ENCODE measurements at places on chromosomes 2 and 18.

- no peak for DNase-seq
Observed at GRCh38 chr2:240949791-240950705, 43.9 kb downstream of the CROCC2 start.

DNA sequence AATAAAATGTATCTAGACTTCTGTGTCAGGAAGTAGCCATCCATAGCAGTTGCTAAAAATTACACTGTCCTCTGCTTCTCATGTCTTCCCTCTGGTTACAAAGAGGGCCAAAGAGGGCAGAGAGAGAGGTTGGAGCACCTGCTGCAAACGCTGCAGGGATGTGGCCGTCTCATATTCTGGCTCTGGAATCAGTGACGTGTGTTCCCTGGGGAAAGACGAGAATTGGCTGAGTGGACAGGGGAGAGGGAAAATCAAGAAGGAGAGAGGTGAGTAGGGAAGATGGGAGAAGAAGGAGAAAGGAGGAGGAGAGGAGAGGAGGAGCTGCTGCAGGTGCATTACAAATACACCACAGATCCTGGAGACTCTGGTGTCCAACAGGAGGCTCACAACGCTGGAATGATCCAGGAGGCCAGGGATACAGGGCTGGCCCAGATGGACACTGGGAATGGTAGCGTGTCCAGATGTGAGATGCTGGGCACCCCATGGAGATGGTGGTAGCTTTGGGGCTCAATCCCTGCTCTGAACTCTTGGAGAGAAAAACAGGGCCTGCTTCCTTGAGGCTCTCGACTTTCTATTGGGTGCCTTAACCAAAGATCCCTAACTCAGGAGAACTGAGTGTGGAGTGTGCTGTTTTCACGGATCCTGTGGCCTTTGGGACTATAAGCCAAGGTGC is 118.4 kb upstream of the PXDN start:
- no peak for DNase-seq

DNA sequence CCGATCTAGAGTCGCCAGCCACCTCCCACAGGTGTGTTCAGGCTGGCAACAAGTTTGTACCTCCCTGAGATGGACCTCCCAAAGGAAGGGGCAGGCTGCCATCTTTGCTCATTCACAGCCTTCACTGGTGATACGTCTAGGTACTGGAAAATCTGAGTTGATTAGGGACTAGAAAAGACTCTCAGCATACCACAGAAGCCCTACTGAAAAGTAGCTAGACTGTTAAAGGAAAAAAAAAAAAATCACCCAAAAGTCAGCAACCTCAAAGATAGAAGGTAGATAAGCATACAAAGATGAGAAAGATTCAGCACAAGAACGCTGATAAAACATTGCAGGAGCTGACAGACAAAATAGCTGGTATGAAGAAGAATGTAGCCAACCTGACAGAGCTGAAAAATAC is 128.6 kb upstream of the WDR75 start:
- no peak for DNase-seq

- no peak for DNase-seq
Observed at GRCh38 chr2:29186817-29187216, 71.6 kb downstream of the CLIP4 start.

DNA sequence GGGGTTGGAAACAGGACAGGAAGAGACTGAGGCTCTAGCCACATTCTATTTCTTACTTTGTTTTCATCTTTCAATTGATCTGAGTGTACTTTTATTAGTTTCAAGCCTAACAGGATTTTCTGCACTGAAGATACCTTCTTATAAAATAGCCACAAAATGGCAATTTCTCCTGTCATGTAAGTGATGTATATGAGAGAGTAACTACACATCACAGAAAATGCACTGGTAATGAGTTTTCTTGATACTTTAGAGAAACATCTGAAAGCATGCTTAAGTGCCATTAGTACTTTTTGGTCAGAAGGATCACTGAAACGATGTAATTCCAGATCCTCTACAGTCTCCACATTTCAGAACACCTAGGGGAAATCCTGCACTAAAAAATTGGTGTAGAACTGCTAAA is 104.8 kb downstream of the CABYR start:
- no peak for DNase-seq

- DNase-seq, result no peak
Observed at GRCh38 chr2:211351987-211352386, 795.6 kb downstream of the CPS1 start.

- DNase-seq, result no peak
Observed at GRCh38 chr2:172297950-172298349, 129.4 kb upstream of the ITGA6 start.

- DNase-seq, result no peak
Observed at GRCh38 chr2:1886405-1886992, 142.2 kb upstream of the PXDN start.

DNA sequence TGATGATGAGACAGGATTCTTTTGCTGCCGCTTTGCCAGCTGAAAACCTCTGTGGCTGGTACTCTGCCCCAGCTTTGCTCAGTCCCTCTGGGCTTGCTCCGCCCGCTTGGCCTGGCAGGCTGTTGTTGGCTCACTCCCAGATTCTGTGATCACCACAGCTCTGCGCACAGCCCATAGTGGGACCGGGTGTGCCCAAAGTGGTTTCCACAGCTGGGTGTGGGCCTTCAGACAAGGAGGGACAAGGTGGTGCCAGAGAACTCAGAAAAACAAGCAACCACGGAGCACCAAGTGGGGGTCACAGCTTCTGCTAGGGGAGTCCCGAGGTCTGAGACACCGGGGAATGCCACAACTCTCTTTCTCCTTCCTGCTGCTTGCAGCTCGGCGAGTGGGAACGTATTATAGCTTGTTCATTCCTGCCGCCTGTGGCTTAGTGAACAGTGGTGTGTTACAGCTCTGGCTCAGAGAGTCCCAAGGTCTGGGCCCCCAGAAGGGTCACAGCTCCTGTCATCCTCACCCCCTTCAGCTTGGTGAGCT is 9.2 kb upstream of the KYNU start:
- no peak for DNase-seq

DNA sequence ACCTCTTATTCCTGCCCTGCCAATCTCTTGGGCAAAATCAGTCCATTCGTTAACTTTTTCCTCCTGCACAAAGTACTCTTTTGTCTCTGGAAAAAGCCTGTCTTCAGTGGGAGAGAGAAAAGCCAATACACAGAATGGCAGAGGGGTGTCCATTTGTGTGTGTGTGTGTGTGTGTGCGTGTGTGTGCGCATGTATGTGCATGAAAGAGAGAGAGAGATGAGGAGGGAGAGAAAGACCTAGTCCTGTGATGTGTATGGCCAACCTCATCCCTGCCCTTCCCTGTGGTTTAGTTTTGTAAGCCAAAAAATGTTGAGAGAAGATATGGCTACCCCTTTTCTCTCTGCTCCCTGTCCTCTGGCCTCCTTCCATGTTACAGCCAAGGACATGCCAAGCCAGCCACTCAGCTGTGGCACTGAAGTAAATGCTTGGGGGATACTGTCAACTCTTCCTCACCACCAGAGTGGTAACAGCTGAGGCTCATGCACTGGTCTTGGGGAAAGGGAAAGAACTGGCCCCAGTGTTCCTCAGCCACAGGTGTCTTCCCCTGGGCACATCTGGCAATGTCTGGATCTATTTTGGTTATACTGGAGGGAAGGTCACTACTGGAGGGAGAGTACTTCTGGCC is 10.6 kb downstream of the SLC4A5 start:
- DNase-seq, result no peak

DNA sequence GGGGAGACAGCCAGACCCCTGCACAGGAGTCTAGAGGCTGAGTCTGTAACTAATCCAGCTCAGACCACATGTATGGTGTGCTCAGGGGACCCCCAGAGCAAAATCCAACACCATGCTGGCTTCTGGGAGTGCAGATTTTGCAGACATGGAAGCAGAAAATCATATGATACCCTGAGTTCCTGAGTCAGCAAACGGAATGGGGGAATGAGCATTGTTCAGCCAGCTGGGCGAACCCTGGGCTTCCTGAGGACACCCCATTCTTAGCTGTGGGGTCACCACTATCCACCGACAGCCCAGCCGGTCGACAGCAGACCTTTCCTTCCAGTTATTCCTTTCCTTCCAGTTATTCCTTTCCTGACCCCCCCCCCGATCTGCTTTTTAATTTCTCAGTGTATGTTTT is 322.9 kb downstream of the GBX2 start:
- no peak for DNase-seq

- DNase-seq, result no peak
Observed at GRCh38 chr2:203126996-203127395, 111.8 kb upstream of the CYP20A1 start.

DNA sequence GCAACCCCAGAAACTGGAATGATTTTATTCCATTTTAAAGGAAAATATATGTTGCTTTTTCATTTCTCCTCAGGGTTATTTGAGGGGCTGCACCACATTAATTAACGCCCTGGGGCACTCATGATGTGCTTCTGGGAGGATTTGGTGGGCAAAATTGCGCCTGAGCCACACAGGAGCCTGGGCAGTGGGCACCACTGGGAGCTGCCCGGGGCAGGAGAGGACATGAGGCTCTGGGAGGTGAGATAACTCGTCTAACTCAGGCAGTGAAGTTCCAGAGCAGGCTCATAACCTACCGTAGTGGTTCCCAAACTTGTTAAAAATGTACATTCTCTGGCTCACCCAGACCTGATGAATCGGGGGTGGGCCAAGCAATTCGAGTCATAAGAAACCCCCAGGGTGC is 68.3 kb downstream of the EDAR start:
- DNase-seq, result no peak

GRCh38 chr18:13745696-13746095 is 19.2 kb downstream of the RNMT start:
- DNase-seq, result no peak

DNA sequence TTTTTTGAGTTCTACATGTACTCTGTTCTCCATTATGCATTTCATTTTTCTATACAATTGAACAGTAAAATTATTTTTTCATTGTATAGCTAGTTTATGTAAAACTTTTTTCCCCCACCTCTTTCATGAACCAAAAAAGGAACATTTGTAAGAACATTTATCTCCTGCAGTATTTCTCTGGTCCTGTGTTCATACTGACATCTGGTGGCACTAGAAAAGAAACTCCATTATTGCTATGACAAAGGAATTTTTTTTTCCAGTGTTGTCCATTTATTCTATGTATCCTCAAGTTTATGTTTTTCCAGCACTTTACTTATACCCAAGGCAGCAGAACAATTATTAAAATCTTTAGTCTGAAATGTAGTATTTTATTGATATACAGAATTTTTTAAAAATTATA is 27.4 kb upstream of the CHAC2 start:
- no peak for DNase-seq

- DNase-seq, result no peak
Observed at GRCh38 chr2:17353263-17353662, 165.0 kb downstream of the RAD51AP2 start.

- no peak for DNase-seq
Observed at GRCh38 chr2:6968319-6969100, 51.3 kb downstream of the RNF144A start.

GRCh38 chr2:33583194-33583938 is 15.7 kb downstream of the FAM98A start:
- no peak for DNase-seq

- no peak for DNase-seq
Observed at GRCh38 chr18:43139288-43139946, 23.9 kb upstream of the RIT2 start.

DNA sequence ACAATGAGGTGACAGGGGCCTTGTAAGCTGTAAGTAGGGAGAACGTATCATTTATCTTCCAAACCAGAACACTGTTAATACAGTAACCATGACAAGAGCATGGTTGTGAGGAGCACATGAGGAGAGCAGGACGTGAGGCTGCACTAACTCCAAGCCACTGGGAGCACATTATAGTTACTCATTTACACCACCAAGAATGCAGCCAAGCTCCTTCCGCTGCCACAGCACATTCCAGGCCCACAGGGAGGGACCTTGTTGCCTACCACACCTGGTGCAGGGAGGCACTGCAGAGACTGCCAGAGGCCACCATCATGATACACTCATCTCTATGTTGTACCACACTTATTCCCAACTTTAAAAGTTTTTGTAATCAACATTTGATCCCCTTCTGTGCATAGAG is 13.5 kb upstream of the SFXN5 start:
- DNase-seq, result no peak

DNA sequence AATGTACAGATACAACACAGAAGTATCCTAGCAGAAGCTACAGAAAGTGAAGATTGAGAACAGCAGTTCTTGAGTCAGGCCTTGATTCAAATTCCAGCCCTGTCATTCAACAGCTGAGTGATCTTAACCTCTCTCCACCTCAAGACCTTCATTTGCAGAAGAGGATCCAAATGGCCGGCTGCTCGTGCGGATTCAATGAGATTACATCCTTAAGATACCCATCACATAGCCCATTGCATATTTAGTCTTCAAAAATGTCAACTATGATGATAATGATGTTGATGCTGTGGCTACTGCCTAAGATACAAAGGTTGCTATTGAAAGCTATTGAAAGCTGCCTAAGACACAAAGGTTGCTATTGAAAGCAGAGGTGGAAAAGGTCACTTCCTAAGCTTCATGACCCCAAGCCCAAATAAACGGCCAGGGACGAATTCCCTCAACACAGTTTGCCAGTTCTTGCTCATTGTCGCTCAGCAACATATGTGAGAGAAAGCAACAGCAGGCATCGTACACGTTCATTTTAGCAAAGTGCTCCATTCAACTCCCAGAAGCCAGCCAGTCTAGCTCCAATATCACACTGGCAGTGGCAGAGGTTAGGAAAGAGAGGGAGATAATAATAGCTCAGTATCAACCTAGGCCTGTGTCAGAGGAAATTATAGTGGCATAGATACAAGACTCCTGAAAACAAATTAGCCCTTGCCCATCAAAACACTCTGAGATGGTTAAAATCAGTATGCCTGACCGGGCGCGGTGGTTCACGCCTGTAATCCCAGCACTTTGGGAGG is 36.1 kb downstream of the MRPL35 start:
- no peak for DNase-seq

DNA sequence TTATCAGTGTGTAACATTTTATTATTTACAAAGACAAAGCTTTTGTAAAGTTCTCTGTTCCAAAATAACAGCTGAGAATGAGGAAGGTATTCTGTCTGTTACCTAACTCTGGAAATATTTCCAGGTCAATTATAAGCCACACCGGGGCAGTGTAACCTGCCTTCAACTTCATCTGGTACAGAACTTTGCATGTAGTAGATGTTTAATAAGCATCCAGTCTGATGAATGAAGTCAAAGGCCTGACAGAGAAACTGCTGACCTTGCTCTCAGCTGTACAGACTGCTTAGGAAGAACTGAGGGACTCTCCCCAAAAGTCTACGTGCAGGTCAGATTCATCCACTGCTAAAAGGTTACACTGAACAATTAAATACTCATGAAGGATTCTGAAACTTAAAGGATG is 43.3 kb downstream of the WDFY1 start:
- DNase-seq, result no peak

- no peak for DNase-seq
Observed at GRCh38 chr2:213429516-213429915, 145.3 kb downstream of the SPAG16 start.

- no peak for DNase-seq
Observed at GRCh38 chr2:1420746-1421480, 7.7 kb downstream of the TPO start.

GRCh38 chr18:2642771-2643170 is 12.8 kb upstream of the SMCHD1 start:
- DNase-seq, result no peak
